Cortex of kidney (tissue), 1 donor: ENCODE measurements at places on chromosomes 6 and 20.

DNA sequence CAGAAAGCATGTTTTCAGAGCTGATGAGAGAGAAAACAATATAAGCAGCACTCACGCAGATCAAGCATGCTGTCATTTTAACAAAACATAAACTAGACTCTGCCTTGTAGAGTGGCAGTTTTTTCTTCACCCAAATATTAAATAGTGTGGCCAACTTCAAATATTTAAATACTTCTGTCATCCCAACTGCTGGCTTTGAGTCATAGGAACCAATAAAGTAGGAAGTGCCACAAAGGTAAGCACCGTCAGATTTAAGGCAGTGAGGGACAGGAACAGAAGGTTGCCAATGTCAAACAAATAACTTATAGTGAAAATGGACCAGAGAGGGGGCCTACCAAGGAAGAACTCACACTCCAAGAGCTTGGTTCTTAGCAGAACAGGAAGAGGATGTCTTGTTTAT lies 222.2 kb downstream of the PKHD1 start:
- DNase-seq: no peak

- no peak for DNase-seq
These were observed 75.3 kb downstream of the EYS start for GRCh38 chr6:65631711-65632110.

GRCh38 chr20:6575912-6576401 lies 191.5 kb upstream of the BMP2 start:
- DNase-seq: no peak

DNA sequence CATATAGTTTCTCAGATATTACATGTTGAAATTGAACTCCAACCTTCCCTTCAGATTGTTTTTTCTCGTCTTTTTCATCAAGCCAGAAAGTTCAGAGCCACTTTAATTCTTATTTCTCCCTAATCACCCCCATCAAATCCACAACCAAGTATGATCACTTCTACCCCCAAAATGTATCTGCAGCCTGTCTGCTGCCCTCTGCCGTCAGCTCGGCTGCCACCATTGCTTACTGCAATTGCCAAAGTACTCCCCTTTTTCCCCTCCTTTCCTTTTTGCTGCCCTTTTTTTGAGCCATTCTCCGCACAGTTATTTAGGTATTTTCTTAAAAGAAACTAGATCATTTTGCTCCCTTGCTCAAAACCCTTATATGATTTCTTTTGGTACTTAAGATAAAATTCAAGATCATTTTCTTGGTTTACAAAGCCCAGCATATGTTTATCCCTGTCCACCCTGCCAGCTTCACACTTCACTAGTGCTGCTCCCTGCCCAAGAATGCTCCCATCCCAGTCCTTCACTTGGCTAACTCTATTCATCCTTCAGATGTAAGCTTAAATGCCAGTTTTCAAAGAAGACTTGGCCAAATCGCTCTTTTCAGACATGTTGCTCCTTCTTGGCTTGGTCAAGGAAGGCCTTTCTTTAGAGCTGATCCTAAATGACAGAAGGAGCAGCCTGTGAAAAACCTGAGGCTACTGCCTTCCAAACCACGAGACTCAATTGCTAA lies 63.7 kb downstream of the SH3BGRL2 start:
- no peak for DNase-seq

DNA sequence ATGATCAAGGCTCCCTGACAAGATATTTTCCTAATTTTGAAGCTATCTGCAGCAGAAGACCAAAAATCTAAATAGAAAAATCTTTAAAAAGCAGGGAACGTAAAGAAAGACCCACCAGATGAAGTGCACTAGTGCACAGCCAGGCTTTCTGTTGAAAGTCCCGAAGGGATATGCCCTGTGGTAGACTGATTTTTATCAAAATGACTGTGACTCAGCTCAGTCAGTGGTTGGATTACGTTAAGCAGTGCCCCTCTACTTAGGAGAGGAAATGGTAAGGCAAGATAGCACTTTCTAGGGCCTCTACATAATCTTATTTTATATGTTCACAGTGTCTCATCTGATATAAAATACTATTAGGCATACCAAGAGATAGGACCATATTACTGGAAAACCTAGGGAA lies 123.4 kb upstream of the RAB32 start:
- no peak for DNase-seq

- DNase-seq: no peak
These were observed 579.0 kb downstream of the EPHA7 start for GRCh38 chr6:92840246-92840930.

- no peak for DNase-seq
These were observed 136.2 kb downstream of the RPS12 start for GRCh38 chr6:132950566-132950965.

- no peak for DNase-seq
These were observed at the start of gene GID8 for GRCh38 chr20:62938105-62938888. TSS of gene GID8 (plus strand) at chr20:62938147. CDS start at chr20:62941503, 3,356 bp downstream.

DNA sequence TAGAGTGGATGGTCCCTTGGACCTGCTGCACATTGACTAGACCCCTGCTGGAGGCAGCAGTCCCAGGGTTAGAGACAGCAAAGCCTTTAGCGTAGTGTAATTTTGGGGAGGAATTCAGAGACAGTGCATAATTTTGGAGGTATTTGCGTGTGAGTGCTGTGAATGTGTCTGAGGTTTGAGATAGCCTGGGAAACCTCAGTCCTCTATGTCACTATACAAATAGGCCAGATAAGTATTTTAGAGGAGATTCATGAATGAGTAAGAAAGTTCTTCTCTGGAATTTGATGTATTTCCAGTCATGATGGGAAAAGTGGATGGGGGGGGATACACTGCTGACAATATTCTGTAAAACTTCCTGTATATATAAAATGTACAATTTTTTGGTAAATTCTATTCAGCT lies 25.8 kb upstream of the MTRF1L start:
- no peak for DNase-seq

DNA sequence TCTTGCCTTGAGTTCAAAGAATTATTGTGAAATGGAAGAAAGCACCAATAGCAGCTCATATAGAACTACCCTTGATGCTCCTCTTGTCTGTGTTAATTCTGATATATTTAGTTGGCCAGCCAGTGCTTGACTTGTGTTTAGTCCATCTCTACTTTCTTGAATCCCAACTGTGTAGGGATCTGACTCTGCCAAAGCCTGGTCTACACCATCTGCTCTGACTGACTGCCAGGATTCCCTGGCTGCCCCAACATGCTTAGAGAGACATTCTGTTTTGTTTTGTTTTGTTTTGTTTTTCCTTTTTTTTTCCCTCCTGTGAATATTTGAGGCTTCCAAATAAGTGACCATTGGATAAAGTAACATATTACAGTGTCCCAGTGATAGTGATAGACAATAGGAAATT lies 953.7 kb upstream of the MANEA start:
- DNase-seq: no peak

- no peak for DNase-seq
These were observed 129.4 kb downstream of the OR2B2 start for GRCh38 chr6:27782748-27783147.

DNA sequence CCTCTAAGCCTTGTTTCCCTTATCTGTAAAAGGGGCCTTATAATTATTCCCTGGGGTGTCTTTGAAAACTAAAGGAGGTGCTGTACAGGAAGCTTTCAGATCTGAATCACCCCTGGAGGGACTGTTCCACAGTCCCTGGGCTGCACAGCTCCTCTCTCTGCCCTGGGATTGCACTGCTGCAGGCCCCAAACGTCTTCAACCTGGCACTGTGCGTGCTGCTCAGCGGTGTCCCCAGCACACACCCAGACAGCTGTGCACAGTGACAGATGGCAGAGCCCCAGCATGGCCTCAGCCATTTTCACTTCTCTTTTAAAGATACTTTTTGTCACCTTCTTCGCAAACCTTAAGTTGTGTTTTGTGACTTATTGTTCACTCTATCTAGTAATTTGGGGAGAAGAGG lies 50.7 kb upstream of the INSM1 start:
- no peak for DNase-seq

GRCh38 chr6:122610690-122611455 lies 668 bp downstream of the PKIB start:
- no peak for DNase-seq

DNA sequence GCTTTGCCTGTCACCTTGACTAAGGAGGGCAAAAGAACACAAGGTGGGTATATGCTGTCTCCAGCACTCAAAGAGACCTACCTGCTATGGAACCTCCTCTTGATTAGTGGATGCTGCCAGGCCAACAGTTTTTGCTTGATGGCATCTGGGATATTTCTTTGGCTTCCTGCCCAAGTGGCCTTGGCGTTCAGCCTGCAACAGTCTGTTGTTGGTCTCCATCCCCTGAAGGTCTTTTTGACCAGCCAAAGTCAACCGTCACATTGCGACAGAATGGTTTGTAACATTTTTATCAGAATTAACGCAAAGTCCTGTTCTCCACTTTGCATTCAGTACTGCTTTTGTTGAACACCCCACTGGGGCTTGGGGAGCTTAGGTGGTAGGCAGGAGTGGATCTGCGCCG lies 37.1 kb downstream of the SERPINB1 start:
- DNase-seq: no peak

- DNase-seq: no peak
These were observed 124.0 kb downstream of the PXDC1 start for GRCh38 chr6:3627501-3627900.

DNA sequence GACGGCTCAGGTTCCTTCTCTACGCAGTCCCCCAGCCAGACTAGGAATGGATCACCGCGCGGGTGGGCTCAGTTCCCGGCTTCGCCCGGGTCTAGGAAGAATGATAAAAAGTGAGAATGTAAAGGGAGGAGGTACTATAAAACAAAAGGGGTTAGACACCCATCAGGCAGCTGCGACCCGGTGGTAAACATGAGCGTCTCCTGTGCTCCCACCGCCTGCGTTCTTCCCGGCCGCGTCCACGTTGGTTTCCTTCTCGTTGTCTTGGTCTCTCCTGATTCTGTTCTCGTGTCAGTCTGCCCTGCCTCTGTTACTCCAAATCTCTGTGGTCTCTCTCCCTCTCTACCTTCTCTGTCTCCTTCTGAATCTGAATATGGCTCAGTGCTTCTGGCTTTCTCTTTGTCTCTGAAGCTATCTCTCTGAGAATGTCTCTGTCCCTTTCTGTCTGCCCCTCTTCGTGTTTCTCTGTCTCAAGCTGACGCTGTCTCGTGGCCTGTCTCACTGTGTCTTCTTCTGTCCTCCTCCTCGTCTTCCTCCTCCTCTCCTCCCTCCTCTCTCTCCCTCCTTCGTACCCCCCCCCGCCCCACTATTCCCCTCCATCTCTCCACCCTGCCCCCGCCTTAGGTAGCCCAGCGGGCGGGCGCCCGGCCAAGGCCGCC lies 41.6 kb upstream of the FOXP4 start:
- DNase-seq: no peak

- no peak for DNase-seq
These were observed 39.8 kb upstream of the SLCO4A1 start for GRCh38 chr20:62602550-62602949.

DNA sequence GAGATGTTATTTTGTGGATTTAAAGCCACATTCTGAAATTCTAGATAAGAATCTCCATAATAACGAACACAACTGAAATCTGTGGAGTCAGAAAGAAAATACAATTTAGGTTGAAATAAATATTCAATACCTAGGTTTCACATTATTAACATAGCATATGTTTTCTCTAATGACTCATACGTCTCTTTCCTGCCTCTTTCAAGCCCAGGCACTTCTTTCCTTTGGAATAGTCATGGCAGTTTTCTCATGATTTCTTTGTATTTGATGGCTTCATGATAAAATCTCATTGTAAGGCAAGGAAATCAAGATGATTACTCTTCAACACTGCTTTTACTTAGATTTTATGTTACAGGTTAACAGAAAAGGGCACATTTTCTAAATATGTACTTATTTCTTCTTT lies 803.7 kb downstream of the PHF3 start:
- DNase-seq: no peak

DNA sequence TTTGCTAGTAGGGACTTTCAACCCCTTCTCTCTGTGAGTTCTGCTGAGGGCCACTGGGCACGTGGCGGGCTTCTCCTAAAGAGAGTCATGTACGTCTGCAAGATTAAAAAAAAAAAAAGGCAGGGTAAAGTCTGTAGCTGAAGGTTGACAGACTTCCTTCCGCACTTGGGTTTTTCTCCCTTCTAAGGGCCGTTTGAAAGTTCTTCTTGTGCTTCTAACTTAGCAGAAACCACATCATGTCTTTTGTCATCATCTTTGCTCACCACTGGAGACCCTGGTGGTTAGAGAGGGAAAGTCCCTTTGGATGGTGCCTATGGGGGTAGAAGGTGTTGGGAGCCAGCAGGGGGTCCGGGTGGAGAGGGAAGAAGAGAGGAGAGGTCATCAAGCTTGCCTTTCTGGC lies 31.4 kb downstream of the PRDM1 start:
- DNase-seq: no peak

- no peak for DNase-seq
These were observed 113.7 kb upstream of the DTNBP1 start for GRCh38 chr6:15776458-15776980.

DNA sequence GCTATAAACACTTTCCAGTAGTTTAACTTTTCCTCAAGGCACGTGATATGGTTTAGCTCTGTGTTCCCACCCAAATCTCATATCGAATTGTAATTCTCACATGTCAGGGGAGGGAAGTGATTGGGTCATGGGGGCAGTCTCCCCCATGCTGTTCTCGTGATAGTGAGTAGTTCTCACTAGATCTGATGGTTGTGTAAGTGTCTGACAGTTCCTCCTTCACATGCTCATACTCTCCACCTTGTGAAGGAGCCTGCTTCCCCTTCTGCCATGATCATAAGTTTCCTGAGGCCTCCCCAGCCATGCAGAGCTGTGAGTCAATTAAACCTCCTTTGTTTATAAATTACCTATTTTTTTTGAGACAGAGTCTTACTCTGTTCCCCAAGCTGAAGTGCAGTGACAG lies 127.9 kb downstream of the DTNBP1 start:
- DNase-seq: no peak

DNA sequence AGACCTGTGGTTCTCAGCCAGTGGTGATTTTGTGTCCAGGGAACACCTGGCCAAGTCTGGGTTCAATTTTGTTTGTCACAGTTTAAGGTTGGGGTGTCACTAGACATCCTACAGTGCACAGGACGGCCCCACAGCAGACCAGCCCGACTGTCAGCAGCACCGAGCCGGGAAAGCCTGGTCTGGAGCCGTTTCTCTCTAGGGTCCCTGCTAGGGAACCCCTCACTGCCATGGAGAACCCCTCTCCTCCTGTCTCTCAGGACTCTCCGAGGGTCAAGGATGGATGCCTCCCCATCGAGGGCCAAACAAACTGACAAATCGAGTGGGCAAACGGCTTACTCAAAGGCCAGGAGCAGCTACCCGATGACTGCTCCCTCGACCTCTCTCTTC lies 15.8 kb upstream of the STX16 start:
- no peak for DNase-seq

DNA sequence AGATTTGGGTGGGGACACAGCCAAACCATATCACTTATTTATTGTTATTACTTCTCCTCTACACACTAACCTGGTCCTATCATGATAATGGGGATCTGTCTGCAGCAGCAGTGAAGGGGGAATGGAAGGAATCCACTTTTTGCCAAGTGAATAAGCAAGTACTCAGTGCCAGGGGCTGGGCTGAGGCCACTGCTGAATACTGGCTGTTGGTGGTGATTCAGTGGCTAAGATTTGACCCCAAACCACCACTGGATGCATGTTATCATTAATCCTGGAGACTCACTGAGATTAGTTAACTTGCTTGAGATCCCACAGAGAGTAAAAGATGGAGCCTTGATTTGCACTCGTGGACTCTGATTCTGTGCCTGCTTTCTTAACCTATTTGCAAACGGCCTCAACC lies 127.7 kb downstream of the TSHZ2 start:
- no peak for DNase-seq

- DNase-seq: no peak
These were observed 160.3 kb upstream of the ATXN1 start for GRCh38 chr6:16921399-16922110.
